ENCODE measurements at places on chromosomes 2 and 18.
A peak's percentile ranks its signal among the peaks of the same experiment; 100 is the strongest.

DNA sequence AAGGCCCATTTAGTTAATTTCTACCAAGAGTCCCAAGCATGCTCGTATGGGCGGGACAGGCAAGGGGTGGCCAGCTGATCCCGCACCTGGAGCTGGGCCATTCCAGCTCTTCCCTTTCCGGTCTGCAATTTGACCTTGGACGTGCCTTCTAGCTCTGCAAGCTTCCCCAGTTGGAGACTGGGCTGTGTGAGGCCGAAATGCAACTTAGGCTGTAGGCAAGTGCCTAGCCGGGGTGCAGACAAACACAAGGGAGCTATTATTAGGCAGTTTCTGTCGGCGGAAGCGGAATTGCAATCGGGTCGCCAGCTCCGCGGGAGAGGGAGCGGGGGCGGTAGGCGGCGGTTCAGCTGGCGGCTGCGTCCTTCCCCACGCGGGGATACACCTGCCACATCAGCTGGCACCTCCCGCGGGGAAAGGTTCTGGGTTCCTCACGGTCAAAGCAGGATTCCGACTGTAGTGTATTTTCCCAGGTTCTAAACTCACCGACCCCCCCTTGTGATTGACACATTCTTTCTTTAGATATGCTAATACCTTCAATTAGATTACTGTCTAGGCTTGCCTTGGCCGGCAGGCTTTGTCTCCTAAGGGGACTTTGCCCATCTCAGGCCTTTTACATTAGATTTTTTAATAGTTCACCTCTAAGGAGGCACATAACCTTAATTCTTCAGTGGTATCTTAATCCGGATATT is 17.1 kb upstream of the ZNF532 start:
- no peak for DNase-seq

DNA sequence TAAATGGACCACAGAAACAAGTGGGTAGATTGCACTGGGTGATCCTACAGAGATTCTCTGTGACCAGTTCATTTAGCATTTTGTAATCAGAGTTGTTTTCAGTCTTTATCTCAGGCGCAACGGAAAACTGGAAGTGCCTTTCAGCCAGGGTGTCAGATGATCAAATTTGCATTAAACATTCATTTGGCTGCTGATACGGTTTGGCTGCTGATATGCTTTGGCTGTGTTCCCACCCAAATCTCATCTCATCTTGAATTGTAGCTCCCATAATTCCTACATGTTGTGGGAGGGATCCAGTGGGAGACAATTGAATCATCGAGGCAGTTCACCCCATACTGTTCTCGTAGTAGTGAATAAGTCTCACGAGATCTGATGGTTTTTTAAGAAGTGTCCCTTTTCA is 1396.1 kb upstream of the TMEFF2 start:
- no peak for DNase-seq

DNA sequence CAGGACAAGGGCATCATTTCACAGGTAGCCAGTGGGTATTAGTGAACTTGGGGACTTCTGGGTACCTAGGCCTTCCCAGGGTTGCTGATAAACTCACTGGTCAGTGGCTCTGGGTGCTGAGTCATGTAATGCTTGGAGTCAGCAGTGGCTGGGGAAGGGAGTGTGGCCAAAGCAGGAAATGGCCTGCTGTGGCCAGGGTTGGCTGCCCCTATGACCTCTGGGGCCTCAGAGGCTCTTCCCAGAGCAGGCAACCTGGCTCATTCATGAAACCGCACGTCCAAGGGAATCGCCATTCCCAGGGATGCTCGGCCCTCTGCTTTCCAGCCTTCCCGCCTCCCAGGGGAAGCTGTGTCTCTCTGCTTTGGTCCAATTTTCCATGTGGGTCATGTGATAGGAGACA is 294.9 kb downstream of the DYSF start:
- DNase-seq: no peak

GRCh38 chr2:120538691-120539423 is 192.9 kb downstream of the INHBB start:
- no peak for DNase-seq

- DNase-seq: no peak
Observed at GRCh38 chr2:17413036-17413435, 105.2 kb downstream of the RAD51AP2 start.

GRCh38 chr2:96320728-96321622 is 4.1 kb upstream of the ITPRIPL1 start:
- DNase-seq: no peak

- DNase-seq: no peak
Observed at GRCh38 chr18:23872701-23873550, 141.6 kb upstream of the TTC39C start.

DNA sequence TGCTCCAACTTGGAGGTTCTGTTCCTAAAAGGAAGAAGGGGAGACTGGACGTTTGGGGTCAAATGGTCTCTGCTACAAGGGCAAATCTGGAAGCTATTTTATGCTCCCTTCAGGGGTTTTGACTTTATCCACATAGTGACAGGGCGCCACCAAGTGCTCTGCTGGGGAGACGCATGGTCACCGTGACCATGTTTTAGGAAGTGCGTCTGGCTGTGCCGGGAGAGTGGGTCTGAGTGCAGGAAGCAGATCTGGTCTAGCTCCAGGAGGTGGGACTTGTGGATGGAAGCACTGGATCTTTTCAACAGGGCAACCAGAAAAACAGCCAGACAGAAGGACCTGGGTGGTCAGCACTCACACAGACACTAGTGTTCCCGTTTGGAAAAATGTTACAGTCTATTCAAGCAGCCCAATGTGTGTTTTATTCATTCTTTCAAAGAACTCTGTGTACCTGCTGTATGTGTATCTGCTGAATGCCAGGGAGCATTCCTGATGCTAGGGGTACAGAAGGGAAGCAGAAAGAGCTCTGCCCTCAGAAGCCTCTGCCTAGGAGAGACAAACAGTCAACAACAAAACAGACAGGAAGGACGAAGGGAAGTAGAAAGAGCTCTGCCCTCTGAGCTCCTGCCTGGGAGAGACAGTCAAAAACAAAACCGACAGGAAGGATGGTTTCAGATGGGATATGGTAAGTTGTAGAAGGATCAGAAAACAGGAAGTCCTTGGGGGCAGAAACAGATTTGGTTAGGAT is 14.3 kb downstream of the IMPA2 start:
- DNase-seq: peak; percentile 26

- DNase-seq: no peak
Observed at GRCh38 chr2:287471-287885, 413 bp downstream of the ALKAL2 start.

DNA sequence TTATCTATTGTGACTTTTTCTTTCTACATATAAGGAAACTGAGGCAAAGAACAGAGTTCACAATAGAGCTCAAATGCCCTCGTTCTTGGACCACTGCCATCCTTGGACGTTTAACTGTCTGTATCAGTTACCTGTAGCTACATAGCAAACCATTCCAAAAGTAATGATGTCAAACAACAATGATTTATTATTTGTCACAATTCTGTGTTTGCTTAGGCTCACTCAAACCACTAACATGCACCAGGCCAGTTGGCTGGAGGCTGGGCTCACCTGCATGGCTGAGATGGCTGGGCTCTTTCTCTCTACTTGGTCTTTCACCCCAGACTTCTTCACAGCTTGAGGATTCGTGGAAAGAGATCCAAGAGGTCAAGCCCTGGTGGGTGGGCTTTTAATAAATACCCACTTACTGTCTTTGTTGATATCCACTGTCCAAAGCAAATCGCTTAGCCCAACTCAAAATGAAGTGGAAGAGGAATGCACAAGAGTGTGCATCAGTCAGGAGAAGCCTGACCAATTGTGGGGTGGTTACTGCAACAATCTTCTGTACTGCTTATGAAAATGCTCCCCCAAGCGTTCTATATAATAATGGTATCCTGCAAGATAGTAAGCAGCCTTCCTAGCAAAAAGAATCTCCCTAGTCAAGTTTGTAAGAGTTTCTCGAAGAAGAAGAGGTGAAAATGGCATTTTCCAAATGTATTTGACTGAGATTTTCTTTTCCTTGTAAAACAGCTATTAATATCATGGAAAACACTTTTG is 163.5 kb upstream of the NT5C1B start:
- DNase-seq: no peak

- no peak for DNase-seq
Observed at GRCh38 chr2:237653776-237654558, 26.6 kb downstream of the LRRFIP1 start.

DNA sequence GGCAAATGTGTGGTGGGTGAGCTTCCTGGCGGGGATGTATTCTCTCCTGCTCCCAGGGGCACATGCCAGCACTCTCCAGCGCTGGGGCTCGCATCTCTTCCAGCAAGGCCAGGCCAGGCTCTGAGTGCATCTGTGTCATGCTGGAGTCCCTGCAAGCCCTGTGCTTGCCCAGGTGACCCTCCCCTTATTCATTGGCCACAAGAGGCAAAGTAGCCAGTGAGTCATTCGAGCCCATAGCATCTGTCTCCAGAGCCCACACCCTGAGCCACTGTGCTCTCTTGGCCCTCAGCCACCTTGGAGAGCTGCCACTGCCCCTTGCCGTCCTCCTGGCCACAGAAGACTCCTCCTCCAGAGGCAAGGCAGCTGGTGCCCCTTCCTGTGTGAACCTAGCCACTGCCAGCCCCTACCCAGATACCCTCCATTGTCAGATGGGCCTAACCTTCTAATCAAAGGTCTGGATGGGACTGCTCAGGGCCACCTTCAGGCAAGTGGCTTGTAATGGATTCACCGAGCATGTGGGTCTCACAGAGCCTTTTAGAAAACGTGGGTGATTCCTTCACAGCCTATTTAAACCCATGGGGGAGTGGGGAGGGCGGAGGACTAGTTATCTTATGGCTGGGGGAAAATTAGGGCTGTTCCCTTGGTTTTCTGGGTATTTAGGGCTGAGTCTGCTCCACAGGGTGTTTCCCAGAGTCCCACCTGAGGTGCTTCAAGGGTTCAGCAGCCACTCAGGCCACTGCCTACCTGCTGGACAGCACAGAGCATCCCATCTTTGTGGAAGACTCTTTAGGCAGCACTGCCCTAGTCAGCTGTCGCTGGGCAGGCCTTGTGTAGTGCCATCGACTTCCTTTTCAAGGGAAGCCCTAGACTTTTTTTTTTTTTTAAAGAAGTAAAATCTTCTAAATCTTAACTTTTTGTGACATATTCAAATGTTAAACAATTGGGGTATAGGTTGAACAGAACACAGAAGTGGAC is 137.4 kb downstream of the ACOXL start:
- DNase-seq: no peak

- no peak for DNase-seq
Observed at GRCh38 chr2:231034291-231034882, 2.9 kb upstream of the C2orf72 start.

DNA sequence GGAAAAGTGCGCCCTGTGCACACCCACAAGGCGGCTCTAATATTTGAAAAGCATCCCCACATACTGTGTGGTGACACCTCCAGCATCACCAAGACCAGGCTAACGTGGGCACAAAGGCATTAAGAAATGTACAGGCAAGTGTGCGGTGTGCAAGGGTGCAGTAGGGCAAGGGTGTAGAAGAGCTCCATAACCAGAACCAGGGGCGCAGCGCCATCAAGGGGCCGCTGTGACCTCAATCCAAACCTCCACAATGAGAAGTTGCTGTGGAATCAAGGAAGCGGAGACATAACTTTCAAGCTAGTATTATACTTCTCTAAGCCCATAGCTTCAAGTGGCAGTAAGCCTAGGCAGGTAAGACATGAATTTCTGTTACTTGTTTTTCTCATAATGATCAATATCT is 13.0 kb downstream of the L3MBTL4 start:
- no peak for DNase-seq

DNA sequence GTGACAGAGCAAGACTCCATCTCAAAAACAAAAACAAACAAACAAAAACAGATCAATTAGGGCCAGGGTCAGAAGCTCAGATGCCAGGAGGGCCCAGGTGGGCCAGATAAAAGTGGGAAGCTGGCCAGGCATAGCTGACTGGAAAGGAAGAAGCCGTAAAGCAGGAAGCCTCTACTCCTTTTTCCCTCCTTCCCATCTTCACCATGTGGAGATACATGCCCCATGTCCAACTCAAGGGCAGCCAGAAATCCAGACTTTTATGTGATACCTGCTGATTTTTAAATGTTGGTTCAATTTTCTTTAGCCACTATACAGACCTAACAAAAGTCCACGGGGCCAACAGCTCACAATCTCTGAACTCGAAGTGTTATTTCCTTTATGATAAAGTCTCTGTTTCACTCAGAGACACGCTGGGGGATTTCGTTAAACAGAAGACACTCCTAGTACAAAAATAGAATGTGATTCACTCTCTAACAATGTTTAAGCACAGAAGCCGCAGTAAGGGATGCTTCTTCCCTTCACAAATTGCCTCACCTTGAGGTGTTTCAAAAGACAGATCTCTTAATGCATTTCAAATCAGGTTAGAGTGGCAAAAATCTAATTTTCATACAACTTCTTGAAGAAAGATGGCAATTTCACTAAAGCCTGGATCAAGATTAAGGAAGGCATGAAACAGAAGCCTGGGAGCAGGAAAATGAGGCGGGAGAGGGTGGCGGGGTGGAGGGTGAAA is 14.0 kb downstream of the TMEM247 start:
- DNase-seq: no peak

- no peak for DNase-seq
Observed at GRCh38 chr2:235384624-235385023, 109.2 kb upstream of the AGAP1 start.

GRCh38 chr18:78228974-78229373 is 750.6 kb upstream of the SALL3 start:
- no peak for DNase-seq

DNA sequence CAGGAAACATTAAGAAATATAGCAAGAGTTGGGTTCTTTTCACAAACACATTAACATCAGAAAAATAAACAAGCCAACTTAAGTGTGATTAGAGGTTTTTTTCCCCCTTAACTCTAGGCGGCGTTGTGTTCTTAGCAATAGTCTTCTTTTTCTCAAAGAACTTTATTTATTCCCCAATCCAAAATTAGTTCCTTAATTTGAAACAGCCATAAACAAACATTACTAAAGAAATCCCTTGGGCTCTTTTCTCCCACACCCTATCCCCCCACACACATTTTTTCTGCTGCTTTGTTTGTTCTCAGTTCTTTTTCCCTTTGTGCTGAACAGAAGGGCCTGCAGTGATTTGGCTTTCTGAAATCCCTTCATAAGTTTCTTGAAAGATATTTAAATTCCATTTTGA is 13.2 kb upstream of the MYO1B start:
- DNase-seq: no peak

GRCh38 chr18:71942433-71942832 is 601.7 kb downstream of the CBLN2 start:
- no peak for DNase-seq

DNA sequence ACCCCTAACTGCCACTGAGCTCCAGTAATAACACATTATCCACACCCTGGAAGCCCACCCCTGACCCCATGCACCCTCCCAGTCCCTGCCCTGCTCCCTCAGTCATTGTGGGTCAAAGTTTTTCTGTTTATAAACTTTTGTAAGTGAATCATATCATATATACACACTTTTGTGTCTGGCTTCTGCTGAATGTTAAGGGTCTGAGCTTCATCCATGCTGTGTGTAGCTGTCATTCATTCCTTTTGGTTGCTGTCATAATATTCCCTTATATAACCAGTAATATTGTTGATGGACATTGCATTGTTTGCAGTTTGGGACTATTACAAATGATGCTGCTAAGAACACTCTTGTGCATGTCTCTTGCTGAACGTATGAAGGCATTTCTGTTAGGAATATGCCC is 14.5 kb downstream of the CNNM4 start:
- DNase-seq: no peak

- no peak for DNase-seq
Observed at GRCh38 chr2:112701052-112701451, 19.8 kb upstream of the NT5DC4 start.

- DNase-seq: no peak
Observed at GRCh38 chr18:49072940-49073339, 122.2 kb upstream of the SMAD7 start.
